ENCODE measurements at places on chromosomes 12 and 14.

DNA sequence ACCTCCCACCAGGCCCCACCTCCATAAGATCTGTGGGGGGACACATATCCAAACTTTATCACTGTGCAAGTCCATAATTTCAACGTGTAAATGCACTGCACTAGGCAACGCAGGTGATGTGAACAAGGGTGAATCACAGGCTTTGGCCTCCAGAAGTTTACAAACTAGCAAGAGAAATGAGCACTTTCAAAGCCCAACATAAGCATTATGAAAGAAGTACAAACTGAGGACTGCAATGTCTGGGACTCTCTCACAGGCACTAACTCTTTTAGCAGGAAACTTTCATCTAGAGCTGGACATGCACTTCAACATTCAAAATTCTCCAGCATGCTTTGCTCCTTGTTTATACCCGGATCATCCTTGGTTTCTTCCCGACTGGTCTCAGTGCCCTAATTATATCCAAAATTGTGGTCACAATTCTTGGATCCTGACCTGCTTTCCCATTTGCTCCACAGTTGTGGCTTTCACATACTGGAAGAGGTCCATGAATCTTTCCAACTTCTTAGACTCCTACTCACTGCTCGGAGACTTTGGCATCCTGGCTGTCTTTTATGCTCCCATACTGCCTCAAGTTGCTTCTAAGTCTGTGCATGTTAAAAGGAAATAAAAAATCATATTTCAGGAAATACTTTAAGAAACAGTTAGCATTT is 44.9 kb upstream of the STRAP start:
- no peak for DNase-seq

DNA sequence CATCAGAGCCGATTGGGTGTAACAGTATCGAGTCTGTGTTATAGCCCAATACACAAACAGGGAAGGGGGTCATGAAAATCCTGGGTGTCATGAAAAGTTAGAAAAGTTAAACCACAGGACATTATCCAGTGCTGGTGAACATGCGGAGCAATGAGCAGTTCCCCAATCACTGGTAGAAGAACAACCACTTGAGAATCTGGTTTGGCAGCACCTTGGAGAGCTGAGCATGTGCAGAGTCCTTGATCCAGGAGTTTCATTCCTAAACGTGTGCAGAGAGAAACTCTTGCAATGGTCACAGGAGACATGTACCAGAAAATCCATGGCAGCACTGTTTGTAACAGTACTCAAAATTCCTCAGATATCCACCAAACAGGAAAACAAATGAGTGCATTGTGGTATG is 23.0 kb upstream of the JDP2 start:
- no peak for DNase-seq

- DNase-seq: no peak
Measured at GRCh38 chr14:77908847-77909246, 108.9 kb downstream of the ADCK1 start.

DNA sequence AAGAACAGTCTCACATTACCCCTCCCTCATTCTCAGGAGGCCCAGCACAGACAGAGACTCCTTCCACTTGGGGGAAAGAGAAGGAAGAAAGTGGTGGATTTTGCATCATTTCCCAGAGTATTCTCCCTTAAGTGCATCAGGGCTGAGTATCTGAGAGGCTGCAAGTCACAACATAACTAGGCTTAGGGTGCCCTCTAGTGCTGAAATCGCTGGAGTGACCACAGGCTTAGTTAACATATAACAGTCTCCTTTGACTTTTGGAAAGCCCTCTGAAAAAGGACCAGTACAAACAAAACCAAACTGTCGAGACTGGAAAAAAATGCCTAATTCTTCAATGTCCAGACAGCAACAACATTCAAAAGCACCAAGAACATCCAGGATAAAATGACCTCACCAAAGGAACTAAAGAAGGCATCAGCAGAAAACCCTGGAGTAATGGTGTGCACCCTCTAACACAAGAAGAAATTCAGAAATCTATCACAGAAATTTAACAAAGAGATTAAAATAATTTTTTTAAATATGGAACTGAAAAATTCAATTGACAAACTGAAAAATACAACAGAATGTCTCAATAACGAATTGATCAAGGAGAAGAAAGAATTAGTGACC is 412.3 kb downstream of the RPS29 start:
- no peak for DNase-seq

DNA sequence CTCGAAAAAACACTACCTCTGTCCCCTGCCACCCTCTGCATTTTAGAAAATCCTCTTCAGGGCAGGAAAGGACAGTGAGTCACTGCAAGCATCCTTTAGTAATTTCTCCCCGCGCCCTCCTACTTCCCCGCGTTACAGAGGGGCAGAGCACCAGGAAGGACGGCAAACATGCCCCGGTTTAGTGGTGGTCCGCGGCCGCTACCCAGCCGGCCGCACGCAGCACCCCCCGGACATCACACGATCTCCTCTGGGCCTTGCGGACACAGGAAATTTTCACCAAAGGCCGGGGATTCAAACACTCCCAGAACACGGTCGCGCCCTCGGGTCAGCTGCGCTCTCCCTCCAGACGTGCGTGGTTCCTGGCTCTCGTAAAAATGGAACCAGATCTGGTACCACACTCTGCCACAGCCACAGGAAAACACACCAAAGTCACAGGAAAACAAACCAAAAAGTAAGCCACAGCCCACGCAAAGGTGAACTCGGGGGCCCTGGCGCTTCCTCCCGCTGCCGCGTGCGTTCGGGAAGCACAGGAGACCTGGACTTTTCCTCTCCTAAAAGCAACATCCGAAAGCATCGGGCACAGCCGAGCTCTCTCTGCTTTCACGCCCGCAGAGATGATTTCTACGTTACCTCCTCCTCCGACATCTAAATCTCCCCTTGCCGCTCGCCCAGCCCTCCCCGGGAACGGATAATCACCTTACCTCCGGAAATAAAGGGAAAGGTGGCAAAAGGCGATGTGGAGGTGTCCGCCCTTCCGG is 839 bp downstream of the SLC38A1 start:
- no peak for DNase-seq

Data from T-helper 17 cell (primary cell).